ENCODE measurements at places on chromosomes 16 and 17. TPM values are rescaled to one million over a fixed set of nuclear protein-coding genes. Genes with fewer than 3 reads are reported as not detected.

- H3K27me3 ChIP-seq, result no peaks in the 10 kb centered on the region
- H3K4me1 ChIP-seq, result peaks cover 42% of the 10 kb centered on the region
- peaks cover 31% of the 10 kb centered on the region for H3K36me3 ChIP-seq
- peak; percentile 24 for DNase-seq
These were observed 37.8 kb downstream of the ITGAE start for GRCh38 chr17:3762922-3763776.

DNA sequence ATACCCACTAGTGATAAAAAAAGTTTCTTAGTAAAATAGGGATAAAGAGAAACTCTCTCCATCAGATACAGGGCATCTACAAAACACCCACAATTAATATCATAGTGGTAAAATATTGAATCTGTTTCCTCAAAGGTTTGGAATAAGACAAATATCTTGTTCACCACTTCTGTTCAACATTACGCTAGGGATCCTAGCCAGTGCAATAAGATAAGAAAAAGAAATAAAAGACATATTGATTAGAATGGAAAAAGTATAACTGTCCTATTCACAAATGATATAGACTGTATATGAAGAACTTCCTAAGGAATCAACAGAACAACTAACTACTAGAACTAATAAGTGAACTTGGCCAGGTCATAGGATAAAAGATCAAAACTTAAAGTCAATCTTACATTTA is 12.9 kb downstream of the LPCAT2 start:
- H3K4me1 ChIP-seq, result no peaks in the 10 kb centered on the region
- no peak for DNase-seq
- no peak overlapping the region for H3K27ac ChIP-seq
- H3K36me3 ChIP-seq, result no peaks in the 10 kb centered on the region
- H3K4me3 ChIP-seq, result no peak overlapping the region

DNA sequence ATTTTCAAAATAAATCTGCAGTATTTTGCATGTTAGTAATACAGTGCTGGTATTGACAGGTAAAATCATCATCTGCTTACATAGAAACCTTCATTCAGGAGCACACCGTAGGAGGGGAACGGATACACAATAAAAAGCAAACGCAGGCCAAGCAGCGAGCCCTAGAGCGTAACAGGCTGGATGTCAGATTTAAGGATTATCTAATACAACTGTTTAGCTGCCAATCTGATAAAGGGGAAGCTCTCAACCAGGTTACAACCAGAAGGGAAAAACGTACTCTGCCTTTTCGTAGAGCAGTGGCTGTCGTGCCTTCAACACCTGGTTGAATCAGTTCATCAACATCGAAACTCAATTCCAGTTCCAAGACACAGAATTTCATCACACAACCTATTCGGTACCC is 16.4 kb upstream of the CUEDC1 start:
- peaks cover 3% of the 10 kb centered on the region for H3K4me1 ChIP-seq
- H3K36me3 ChIP-seq, result peaks cover 36% of the 10 kb centered on the region
- DNase-seq, result no peak

DNA sequence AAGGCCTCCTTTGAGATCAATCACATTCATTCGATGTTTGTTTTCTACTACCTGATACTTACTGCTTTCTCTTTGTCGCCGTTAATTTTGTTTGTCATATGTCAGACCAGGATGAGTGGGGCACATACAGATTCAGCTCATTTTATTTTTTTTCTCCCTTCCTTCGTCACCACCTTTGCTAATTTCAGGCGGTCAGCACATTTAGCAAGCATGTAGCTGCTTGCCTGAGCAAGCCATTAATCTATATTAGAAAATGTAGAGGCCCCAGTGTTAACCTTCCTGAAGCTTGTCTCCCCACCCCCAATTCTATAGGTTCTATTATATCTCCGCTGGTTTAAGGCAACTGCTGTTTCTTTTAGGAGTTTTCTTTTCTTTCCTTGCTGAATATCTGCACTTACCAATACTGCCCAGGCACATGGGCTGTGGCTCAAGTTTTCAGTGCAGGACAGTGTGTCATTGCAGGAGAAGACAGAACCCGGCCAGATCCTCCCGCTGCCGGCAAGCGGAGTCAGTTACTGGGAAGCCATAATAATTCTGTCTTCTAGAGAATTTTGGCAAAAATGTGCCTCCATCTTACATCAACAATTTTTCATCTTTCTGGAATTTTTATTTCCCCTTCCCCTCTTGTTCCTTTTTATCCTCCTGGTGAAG is 714.3 kb downstream of the WWOX start:
- DNase-seq, result no peak
- no peaks in the 10 kb centered on the region for H3K36me3 ChIP-seq
- H3K4me3 ChIP-seq, result no peak overlapping the region
- H3K27ac ChIP-seq, result no peak overlapping the region
- H3K27me3 ChIP-seq, result no peaks in the 10 kb centered on the region

GRCh38 chr17:72631949-72632684 is 460.4 kb downstream of the SLC39A11 start:
- no peaks in the 10 kb centered on the region for H3K36me3 ChIP-seq
- H3K27ac ChIP-seq, result no peak overlapping the region
- DNase-seq, result no peak
- peaks cover 18% of the 10 kb centered on the region for H3K4me1 ChIP-seq
- peaks cover 19% of the 10 kb centered on the region for H3K27me3 ChIP-seq

- H3K36me3 ChIP-seq, result peaks cover 29% of the 10 kb centered on the region
- H3K27ac ChIP-seq, result peak overlapping the region; percentile 10
- no peaks in the 10 kb centered on the region for H3K27me3 ChIP-seq
- no peak overlapping the region for H3K4me3 ChIP-seq
These were observed 78.4 kb downstream of the ZNF778 start for GRCh38 chr16:89295915-89296314.

- no peak overlapping the region for H3K27ac ChIP-seq
- H3K27me3 ChIP-seq, result no peaks in the 10 kb centered on the region
- H3K4me3 ChIP-seq, result no peak overlapping the region
- no peak for DNase-seq
- no peaks in the 10 kb centered on the region for H3K4me1 ChIP-seq
These were observed 14.6 kb downstream of the SPNS3 start for GRCh38 chr17:4448197-4448980.

DNA sequence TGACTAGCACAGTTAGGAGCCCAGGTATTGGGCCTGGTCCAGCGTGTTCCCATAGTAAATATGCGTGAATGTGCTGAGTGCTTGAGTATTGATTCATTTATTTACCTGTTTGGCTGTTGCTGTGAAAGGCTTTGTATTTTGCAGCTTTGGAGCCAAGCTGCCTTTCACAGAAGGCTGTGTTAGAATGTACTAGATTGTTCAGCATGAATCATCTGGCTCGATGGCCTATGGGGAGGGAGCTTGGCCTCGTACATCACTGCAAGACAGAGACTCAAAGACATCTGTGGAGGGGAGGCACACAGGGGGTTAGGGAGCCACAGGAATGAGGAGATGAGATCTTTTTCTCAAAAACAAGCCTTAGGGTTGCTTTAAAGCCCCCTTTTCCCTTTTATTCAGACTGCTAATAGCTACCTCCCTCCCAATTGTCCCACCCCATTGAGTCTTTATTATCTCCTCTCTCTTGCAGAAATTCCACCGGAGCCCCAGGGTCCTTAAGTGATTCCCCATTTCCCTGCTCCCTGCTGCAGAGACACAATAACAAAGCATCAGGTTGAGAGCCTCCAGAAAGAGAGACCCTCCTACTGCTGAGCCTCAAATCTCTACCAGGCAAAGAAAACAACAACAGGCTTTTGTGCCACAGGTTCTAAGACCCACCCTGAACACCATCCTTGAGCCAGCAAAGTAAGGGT is 307.2 kb downstream of the ABCC12 start:
- H3K27ac ChIP-seq, result no peak overlapping the region
- H3K27me3 ChIP-seq, result no peaks in the 10 kb centered on the region
- no peak for DNase-seq
- H3K36me3 ChIP-seq, result no peaks in the 10 kb centered on the region
- H3K4me3 ChIP-seq, result no peak overlapping the region
- no peaks in the 10 kb centered on the region for H3K4me1 ChIP-seq

Gene TMEM114
- total RNA-seq, result not detected

Gene LDHD
- total RNA-seq, result not detected

Gene KRT33B
- not detected for total RNA-seq

Gene UTS2R
- 0.18 TPM for total RNA-seq

Gene TMEM92
- total RNA-seq, result 1.5 TPM

Measured in activated T-helper 2 cell treated with anti-CD3 and anti-CD28 coated beads, Interferon-gamma antibody, Interleukin-2, Interleukin-4, amounts not matched to agents 10 μg/mL and 5 μg/mL and 100 μg/mL, durations not matched to agents 14 hours and 24 hours and 36 hours (primary cell).